ENCODE measurements at places on chromosomes 3 and 15. TPM values are rescaled to one million over a fixed set of nuclear protein-coding genes. Genes with fewer than 3 reads are reported as not detected.

The SLC22A13 gene
- not detected for polyA plus RNA-seq

The PHLDB2 gene
- 0.55 TPM for polyA plus RNA-seq

The TMEM108 gene
- 68.5 TPM for polyA plus RNA-seq

The LSAMP gene
- 12.8 TPM for polyA plus RNA-seq

The LMOD3 gene
- 0.32 TPM for polyA plus RNA-seq

All from Purkinje cell (primary cell).